ENCODE measurements at places on chromosomes 13 and 19.

- DNase-seq: no peak
Observed at GRCh38 chr19:43148233-43148632, 38.1 kb downstream of the PSG5 start.

GRCh38 chr13:72565893-72566292 lies 161.5 kb downstream of the MZT1 start:
- DNase-seq: peak; percentile 45

DNA sequence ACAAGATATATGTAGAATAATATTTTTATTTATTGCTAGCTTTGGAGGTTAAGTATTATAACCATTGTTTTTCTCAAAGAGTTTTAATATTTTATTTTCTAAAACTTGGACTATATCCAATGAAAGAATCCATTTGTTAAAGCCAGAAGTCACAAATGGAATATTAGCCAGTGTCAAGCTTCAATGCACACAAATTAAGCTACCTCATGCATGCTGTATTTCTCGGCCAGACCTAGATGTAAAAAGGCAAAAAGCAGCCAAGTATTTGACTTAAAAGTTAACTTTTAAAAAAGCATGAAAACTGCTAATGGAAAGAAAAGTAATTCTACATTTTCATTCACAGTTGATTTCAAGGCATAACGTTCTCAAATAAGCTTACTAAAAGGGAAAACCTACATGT lies 160.0 kb upstream of the ATXN8OS start:
- DNase-seq: no peak

GRCh38 chr19:13830741-13831536 lies 35.7 kb downstream of the ZSWIM4 start:
- DNase-seq: no peak

DNA sequence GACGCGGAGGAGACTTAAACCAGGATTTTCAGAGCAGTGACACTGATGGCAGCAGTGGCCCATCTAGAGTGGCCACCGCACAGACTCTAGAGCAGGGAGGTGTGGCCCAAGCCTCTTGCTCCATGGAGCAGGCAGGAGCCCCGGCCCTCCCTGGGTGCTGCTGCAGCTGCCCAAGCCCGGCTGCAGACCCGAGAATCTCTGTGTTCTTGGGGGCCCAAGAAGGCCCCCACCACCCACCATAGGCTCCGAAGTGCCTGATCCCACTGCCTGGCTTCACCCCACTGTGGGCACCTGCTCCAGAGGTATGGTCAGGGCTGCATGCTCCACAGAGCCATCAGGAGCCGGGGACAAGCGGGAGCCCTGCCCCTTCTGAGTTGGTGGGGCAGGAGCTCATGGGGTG lies 36.1 kb downstream of the CEP89 start:
- no peak for DNase-seq

GRCh38 chr13:29748097-29748496 lies 102.3 kb downstream of the UBL3 start:
- DNase-seq: no peak

DNA sequence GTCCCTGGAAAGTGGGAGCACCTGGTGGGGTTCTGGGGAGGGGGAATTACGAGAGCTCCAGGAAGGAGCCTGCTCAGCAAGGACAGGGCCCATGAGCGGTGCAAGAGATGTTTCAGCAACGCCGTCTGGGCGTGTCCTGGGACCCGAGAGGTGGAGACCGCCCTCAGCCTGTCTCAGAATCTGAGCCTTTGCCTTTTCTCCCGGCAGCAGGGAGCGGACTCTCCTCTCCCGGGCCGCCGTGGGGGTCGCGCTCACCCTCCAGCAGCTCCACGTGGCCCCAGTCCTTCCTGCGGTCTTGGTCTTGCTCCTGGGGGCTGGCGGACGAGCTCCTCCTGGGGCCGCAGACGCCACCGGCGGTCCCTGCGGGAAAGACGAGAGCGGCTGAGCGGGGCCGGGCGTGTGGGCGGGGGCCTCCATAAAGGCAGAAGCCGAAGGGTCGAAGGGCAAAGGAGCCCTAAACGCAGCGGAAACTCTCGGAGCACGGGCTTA lies 714 bp downstream of the POLRMT start:
- DNase-seq: no peak

DNA sequence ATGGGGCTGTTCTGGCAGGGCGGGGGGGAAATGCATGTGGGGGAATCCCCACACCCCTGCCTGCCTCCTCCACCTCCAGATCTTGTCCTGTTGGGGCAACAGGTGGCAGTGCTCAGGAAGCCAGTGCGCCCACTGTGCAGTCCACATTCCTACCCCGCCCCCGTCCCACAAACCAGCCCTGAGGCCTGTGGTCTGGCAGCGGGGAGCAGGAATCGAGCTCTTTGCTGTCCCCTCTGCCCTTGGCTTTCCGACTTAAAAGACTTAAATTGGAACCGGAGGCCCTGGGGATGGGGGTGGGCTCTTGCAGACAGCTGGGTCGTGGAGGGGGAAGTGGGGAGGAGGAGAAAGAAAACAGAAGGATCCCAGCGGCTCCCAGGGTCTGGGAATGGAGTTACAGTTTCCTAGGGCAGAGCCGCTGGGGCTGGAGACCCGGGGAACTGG lies 4.3 kb downstream of the NANOS3 start:
- DNase-seq: no peak

DNA sequence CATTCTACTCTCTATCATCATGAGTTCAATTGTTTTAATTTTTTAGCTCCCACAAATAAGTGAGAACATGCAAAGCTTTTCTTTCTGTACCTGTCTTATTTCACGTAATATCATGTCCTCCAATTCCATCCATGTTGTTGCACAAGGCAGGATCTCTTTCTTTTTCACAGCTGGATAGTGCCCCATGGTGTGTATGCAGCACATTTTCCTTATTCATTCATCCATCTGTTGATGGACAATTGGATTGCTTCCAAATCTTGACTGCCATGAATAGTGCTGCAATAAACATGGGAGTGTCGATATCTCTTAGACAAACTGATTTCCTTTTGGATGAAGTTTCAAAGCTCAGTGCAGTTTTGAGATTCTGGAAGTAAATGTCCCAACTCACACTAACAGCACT lies 326.9 kb downstream of the FGF9 start:
- DNase-seq: no peak

DNA sequence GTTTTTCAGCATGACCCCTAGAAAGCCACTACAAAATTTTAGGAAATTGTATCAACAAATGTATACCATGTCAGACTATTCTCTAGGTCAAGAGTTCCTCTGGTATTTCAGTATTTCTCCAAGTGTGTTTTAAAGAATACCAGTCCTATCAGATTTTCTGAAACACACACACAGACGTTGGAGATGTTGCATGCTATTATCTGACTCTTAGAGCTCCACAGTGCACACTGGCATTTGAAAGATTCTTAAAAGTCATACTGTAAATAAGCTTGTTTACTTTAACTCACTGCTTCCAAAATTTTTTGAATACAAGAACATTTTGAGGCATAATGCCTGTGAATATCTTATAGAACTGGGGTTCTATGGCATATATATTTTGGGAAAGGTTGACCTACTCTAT lies 33.8 kb upstream of the VWA8 start:
- DNase-seq: no peak

GRCh38 chr19:21709464-21709863 lies 57.9 kb downstream of the ZNF100 start:
- no peak for DNase-seq

DNA sequence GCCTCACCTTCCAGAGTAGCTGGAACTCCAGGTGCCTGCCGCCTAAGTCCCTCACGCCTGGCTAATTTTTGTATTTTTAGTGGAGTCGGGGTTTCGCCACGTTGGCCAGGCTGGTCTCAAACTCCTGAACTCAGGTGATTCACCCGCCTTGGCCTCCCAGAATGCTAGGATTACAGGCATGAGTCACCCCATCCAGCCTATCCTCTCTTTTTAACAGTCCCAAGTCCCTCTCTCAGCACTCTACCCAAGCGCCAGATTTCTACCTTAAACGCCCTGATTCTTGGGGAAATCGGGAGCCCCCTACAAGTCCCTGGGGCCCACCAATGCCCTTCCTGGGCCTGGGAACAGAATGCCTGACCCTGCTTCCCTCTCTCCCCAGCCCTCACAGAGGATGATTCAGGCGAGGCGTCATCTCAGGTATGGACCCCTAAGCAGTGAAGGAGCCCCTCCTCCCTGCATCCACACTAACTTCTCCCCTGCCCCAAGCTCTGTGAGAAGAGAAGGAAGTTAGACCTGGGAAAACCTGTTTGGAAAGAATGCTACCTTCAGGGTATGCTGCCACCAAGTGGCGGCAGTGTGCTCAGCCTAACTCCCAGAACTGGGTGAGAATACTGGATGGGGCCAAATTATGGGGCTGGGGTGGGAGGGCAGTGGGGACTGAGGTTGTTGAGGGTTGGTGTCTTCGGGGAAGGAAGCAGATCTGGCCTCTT lies 20.8 kb upstream of the EBI3 start:
- DNase-seq: no peak

- peak; percentile 79 for DNase-seq
Observed at GRCh38 chr13:27621366-27622101, at the start of gene POLR1D. Gene POLR1D, plus strand, starts transcription at chr13:27621892. Its CDS starts 92 bp downstream, at chr13:27621984.

DNA sequence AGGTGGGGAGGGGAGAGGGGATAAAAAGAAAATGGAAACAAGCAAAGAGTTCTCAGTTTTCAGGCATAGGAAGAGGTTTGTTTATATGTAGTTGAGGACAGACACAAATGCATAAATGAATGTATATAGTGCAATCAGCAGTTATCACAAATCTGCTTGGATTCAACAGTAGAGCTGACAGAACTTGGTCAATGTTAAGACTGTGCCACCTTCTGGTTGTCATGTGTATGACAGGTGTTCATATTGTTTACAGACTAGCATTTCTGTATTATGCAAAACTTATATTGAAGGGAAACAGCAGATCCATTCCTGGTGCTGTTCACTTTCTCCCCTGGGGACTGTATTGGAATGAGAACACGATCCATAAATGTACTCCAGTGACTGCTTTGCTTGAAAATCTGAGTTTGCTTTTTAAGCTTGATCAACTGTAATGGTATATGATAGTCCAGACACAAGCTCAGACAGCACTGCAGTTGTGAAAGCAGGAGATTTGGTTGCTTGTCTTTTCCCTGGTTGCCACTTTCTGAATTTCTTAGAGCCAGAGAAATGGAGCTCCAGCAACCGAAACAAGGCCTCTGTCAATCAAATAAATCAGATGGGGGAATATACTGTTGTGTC lies 319.5 kb upstream of the OBI1 start:
- DNase-seq: peak; percentile 78

- DNase-seq: no peak
Observed at GRCh38 chr13:48006396-48006795, 5.3 kb upstream of the SUCLA2 start.

DNA sequence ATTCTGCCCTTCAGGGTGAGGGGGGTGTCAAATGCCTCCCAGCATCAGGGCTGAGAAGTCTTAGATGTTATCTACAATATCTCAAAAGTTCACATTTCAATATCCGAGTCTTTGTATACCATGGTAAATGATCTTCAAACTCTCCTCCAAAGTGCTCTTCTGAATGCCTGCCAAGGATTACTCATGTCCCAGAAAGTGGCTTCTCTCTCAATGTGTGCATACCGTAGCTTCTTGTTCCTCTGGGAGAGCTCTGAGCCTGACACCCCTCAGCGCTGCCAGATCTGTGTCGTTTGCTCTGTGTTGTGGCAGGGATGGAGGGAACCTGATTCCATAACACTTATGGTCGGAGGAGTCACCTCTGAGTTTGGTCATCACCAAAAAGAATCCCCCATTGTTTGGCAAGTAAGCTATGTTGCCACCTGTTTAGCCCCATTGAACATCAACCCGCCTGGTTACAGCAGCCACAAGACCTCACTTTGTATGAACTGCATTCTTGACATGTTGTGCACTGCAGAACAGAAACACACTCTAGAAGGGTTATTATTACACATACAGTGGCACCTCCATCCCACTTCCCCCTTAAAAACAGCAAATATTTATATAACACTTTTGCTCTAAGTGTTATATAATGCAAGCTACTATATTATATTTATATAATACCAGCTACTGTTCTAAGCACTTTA lies 163.1 kb upstream of the MIR17HG start:
- DNase-seq: peak; percentile 11

DNA sequence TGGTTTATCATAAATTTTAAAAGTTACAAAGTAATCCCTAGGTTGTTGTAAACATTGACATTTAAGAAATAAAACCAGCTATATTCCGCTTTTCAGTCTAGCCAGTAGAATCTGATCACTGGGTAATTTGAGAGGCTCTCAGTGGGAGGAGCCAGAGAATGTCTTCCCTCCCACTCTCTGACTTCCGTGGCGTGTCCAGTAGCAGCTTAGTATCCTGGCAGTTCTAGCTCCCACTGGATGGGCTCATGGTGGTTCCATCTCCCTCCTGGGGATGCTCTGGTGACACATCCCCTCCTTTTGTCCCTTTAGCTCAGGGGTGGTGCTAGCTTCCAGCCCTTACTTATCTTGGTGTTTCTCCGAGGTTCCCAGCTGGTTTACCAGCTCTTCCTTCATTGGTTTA lies 34.5 kb downstream of the MTUS2 start:
- DNase-seq: no peak

- DNase-seq: no peak
Observed at GRCh38 chr13:21065686-21066085, 4.3 kb upstream of the LATS2 start.
